ENCODE measurements at places on chromosomes 12 and 14.

GRCh38 chr12:13435235-13435933, 238.9 kb downstream of the EMP1 start:
- no peak for DNase-seq

- no peak for DNase-seq
Observed at GRCh38 chr12:51401486-51401885, 10.3 kb upstream of the GALNT6 start.

DNA sequence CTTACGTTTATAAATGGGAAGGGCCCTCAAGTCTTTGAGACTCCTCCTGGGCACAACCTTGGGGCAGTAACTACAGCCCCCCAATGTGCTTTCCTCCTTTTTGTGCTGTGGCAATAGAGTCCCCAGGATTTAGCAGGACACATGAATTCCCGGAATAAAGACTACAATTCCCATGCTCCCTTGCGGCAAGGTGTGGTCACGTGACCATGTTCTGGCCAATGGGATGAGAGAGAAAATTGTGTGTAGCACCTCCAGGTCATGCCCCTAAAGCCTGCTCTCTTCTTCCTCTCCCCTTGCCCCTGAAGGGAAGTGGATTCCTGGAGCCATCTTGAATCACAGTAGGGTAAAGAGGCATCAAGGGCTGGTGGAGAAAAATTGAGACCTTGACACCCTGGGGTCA, 295.1 kb upstream of the SFSWAP start:
- peak; percentile 11 for DNase-seq

DNA sequence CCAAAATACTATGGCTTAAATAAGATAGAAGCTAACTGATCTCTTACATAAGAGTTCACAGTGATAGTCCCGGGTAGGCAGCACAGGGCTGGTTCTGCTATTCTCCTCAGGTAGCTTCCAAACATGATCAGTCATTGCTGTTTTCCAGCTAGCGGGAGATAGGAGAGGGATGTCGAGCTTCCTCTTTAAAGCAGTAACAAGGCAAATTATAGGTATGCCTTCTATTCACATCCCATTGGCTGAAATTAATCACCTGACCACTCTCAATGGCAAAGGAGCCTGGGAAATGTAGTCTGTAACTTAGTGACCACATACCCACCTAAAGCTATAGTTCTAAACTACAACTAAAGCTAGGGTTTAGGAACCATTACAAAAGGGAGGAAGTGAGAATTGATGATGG, 34.5 kb upstream of the VRK1 start:
- peak; percentile 68 for DNase-seq

DNA sequence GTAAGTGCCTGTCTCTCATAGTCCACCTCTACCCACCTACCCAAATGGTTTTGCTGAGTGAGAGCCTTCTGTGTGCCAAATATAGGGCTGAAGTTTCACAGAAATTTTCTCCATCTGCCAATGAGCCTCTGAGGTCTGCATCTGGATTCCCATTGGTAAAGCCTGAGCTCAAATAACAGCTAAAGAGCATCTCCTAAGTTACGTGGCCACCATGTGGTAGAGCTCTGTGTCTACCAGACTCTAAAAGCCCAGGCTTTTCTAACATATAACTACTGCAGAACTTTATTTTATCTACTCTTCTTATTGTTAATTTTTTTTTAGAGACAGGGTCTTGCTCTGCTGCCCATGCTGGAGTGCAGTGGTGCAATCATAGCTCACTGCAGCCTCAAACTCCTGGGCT, 16.0 kb downstream of the AMDHD1 start:
- no peak for DNase-seq

DNA sequence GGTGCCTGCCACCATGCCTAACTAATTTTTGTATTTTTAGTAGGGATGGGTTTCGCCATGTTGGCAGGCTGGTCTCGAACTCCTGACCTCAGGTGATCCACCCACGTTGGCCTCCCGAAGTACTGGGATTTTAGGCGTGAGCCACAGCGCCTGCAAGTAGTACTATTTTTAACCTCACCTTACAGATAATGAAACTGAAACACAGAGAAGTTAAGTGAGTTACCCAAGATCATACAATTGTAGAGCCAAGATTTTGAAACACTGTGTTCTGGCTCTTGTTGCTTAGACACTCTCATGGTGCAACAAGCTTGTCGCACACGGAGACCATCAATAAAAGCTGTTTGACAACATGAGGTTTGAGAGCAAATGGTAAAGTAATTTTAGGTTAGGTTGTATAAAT, 159.1 kb upstream of the LMNTD1 start:
- no peak for DNase-seq

GRCh38 chr12:108511633-108512540, 3.2 kb upstream of the FICD start:
- DNase-seq, result peak; percentile 85

DNA sequence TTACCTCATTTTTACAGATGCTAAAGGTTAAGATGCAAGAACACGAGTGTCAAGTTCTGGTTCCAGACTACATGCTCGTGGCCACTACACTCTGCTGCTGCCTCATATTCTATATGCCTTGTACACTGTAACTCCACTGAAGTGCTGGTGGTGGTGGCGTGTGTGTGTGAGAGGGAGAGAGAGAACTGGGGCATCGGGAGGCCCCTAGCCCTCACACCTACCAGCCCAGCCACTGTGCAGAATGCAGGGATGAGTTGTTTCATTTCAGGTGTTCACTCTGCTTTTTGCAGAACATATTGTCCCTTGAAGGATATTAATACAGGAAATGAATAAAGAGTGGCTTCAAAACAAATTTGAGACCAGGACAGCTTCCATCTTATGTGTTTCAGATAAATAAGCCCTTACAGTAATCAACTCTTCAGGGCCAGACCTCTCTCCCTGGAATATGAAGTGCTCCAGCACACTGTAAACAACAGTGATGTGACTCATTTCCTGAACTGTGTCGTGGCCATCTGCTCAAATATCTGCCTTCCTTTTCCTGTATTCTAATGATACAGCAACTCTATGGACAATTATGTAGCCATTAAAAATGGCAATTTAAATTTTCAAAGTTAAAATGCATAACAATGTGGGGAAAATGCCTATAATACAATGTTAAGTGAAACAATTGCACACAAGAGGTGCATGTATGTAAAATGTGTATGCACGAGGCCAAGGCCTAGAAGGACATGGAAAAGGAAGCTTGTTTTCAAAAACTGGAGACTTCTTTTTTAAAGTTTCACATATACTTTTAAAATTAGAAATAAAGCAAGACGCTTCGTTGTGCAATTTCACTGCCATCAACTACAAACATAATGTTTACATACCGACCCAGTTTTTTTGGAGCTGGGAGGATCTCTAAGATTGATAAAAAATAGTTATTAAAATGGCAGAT, 215.4 kb downstream of the PELI2 start:
- no peak for DNase-seq

DNA sequence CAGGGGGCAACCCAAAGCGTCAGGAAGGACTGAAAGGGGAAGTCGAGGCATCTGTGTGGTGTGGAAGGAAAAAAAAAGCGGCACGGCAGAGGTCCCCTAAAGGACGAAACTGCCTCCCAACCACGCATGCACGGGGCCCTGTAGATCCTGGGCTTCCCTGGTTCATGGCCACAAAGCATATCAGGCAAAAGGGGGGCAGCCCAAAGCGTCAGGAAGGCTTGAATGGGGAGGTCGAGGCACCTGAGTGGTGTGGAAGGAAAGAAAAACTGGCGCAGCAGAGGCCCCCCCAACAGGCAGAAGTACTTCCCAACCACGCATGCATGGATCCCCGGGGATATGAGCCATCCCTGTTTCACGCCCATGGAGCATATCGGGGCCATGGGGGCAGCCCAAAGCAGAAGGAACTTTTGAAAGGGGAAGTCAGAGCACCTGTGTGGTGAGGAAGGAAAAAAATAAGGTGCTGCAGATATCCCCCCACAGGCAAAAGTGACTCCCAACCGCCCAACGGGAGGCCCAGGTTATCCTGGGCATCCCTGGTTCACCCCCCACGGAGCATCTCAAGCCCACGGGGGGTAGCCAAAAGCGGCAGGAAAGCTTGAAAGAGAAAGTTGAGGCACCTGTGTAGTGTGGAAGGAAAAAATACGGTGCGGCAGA, 581.2 kb downstream of the ALG10 start:
- no peak for DNase-seq

GRCh38 chr12:118377021-118377883, 897 bp downstream of the SUDS3 start:
- DNase-seq, result peak; percentile 65

DNA sequence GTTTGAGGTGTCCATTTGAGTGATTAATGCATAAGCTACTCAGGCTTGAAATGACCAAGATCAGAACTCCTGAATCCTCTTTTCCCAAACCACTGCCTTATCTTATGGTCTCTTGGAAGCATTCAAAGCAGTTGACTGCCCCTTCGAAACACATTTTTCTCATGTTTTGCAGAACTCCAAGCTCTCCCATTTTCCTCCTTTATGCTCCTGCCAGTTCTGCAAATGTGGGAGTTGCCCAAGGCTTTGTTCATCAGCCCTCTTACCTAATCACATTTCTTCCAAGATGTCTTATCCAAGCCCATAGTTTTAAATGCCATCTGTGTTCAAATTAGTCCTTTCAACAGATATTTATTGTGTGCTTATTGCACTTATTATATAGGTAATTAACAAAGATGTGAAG, 1.8 kb upstream of the DNAAF2 start:
- DNase-seq, result no peak

GRCh38 chr12:25051171-25051570, 102.3 kb upstream of the BCAT1 start:
- peak; percentile 30 for DNase-seq

DNA sequence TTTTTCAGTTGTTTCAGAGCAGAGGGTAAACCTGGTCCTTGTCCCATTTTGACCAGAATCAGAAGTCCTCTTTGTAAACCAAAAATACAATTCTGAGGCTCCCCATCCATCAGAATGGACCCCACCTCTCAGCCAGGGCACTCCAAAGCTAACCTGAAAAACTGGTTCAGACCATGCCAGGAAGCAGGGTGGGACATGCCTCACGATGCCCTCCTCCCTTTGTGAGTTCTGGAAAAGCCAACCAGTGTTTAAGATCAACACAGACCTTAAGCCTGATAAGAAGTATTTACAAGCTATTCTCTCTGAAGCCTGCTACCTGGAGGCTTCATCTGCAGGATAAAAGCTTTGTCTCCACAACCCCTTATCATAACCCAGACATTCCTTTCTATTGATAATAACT, 35.4 kb downstream of the TNFAIP2 start:
- DNase-seq, result no peak

- no peak for DNase-seq
Observed at GRCh38 chr14:104351849-104352492, 213.6 kb downstream of the KIF26A start.

DNA sequence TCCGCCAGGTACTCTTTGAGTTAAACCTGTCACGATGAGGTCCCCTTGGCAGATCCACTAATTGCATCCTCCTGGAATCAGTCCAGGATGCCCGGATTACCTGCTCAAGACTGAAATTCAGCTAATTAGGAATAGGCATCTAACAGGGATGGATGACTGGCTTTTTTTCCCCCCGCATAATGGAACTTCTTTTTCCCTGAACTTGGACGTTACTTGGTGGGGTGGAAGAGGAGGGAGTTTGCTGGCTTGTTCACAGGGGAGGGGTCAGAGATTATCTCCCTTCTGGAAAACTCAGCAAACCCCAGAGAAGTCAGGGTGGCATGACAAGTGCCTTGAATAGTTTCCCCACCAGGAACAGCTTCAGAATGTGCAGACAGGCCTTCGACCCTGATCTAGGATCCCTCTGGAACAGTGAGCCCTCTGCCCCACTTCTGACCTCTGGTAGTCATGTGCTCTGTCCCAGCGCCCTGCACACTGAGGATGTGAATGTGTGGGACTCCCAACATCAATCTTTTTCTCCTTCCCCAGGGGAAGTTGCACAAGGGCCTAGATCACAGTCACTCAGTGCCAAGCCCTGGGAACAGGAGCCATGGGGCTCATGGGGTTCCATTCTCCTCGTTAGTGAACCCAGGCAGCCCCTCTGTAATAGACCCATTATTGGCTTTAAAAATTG, 142.5 kb downstream of the SMOC1 start:
- DNase-seq, result no peak

- DNase-seq, result no peak
Observed at GRCh38 chr12:120227233-120228040, 26.5 kb upstream of the RPLP0 start.

GRCh38 chr12:75890660-75891059, 140.9 kb downstream of the PHLDA1 start:
- no peak for DNase-seq

DNA sequence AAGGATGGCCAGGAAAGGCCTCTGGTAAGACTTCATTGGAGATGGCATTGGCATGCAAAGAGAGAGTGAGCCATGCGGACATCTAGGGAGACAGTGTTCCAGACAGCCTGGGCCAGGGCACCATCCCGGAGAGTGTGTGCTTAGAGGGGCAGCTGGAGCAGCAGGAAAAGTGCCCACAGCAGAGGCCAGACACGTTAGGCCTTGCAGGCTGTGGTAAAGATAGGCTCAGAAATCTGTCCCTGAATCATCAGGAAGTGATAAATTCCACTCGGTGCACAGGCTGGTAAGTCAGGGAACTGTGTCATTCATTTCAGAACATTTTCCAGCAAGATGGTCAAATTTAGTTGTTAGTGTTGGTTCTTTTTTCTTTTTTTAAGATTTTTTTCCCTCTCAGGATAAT, 8.8 kb downstream of the GALNT16 start:
- DNase-seq, result no peak

DNA sequence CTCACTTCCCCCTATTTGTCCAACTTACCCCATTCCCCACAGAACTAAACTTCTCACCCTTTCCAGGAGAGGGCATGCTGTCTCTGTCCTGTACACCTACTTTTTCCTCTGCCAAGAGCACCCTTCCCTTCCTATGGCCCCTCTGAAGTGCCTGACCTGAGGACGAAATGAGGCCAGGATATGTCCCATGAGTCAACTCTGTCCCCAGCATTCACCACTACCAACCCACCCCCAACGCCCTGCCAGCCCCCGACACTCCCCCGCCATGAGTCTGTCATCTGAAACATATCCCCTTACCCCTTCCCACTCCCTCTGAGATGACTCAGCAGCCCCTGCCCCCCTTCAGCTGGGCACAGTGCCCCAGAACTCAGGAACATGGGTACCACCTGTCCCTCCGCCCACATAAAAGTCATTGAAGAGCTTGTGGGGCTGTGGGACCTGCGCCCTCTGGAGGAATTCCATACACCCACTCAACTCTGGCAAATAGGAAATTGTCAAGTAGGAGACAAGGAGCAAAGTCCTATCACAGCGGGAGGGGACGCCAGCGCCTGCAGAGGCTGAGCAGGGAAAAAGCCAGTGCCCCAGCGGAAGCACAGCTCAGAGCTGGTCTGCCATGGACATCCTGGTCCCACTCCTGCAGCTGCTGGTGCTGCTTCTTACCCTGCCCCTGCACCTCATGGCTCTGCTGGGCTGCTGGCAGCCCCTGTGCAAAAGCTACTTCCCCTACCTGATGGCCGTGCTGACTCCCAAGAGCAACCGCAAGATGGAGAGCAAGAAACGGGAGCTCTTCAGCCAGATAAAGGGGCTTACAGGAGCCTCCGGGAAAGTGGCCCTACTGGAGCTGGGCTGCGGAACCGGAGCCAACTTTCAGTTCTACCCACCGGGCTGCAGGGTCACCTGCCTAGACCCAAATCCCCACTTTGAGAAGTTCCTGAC, 26.3 kb downstream of the ITGA7 start:
- no peak for DNase-seq

- no peak for DNase-seq
Observed at GRCh38 chr12:2487278-2487677, 307.5 kb upstream of the FKBP4 start.

- no peak for DNase-seq
Observed at GRCh38 chr14:45838597-45838996, 585.6 kb upstream of the MIS18BP1 start.

- no peak for DNase-seq
Observed at GRCh38 chr14:76405627-76406026, 29.7 kb downstream of the ESRRB start.

GRCh38 chr12:57389033-57389432, 41.8 kb downstream of the R3HDM2 start:
- no peak for DNase-seq

Data from erythroblast (primary cell).